ENCODE measurements at places on chromosomes 7 and 10.
A peak's percentile ranks its signal among the peaks of the same experiment; 100 is the strongest.

DNA sequence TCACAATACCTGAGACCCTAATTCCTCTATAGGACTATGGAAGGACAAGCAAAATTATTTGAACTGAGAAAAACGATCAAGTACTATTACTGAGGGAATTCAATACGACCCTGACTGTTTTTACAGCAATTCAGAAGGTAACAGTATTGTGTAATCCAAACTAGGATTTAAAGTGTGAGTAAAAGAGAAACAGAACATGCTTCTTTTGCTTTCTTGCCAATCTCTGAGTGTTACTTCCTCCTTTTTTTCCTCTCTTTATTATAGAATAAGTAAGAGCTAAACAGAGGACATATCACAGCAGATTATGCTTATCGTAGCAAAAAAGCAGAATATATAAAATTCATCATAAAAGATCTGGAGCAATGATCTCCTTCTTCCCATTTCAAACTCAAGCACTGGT, 292.1 kb downstream of the THSD7A start:
- DNase-seq, result no peak

DNA sequence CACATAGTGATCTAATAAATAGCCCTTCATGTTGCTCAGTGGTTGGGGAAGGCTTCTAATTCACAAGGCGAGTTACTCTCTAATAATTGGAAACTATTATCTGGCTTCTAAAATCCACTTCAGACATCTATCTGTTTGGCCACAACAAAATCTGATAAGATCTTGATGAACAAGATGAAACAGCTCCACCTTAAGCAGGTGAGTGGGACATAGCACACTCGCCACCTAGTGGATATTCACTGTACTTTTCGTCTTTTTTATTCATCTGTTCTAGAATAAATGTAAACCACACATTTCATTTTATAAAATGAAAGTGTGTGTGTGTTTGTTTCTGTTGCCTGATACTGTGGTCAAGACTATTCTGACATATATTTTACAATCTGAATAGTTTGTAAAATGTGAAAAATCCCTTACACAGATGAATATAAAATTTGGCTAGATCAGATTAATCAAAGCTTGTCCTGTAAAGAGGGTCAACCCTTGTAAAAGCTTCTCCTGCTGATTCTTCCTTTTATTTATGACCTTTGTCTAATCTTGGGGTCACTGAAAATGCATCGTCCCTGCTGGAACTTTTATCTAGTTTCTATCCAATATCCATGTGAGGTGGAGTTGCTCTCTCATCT, 26.5 kb upstream of the CNTNAP2 start:
- no peak for DNase-seq

DNA sequence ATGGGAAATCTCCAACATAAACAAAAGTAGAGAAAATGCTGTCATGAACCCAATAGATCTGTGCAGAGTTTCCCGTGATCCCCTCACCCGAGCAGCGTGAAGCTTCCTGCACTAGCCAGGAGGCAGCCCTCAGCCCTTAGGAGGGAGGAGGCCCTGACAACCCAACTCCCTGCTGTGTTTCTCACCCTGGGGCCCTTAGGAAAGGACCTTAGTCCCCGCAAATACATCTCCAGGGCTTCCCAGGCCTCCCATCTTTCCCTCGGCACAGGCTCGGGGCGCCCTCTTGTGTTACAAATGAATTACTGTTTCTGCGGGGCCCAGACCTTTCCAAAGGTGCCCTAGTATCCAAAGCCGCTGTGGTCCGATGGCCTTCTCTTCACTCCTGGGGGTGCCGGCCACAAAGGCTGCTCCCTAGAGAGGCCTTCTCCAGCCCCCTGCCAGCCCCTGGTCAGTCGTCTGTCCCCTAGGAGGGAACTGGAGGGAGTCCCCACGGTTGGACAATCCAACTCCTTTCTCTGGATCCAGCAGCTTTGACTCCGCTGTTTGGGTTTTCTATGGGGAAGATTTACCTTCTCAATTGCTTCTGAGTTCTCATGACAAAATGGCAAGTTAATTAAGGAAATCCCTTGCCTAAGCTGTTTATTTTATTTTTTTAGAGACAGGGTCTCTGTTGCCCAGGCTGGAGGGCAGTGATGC, 49.9 kb upstream of the SH2B2 start:
- DNase-seq, result peak; percentile 18

DNA sequence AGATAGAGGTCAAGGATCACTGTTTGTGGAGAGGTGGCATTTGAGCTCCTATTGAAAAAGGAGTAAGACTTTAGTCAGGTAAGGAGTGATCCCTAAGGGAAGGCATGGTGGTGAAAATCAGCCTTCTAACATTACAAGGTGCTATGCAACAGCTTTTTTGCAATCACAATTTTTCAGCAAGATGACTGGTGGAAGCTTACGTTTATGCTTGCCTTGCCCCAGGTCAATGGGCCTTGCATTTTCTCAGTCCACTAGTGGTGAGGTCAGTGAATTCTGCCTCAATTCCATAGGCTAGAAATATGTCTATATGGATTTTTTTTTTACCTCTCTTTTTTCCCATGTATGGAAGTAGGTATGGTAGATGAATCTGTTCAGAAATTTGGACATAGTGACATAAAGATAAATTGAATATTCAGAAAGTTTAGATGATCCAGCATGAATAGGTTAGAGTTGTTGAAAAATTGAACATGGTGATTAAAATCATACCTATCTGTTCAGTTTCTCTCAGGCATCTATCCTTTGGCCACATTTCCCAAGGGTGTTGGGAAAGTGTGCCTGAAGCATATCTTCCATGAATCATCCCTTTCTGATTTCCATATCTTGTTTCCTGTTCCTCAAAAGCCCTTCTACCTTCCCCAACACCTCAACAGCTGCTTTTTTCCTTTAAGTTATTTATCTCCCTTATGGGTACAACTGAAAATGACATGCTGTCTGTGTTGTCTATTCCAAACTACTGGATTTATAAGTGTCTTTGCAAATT, 71.9 kb upstream of the PTPRZ1 start:
- no peak for DNase-seq

DNA sequence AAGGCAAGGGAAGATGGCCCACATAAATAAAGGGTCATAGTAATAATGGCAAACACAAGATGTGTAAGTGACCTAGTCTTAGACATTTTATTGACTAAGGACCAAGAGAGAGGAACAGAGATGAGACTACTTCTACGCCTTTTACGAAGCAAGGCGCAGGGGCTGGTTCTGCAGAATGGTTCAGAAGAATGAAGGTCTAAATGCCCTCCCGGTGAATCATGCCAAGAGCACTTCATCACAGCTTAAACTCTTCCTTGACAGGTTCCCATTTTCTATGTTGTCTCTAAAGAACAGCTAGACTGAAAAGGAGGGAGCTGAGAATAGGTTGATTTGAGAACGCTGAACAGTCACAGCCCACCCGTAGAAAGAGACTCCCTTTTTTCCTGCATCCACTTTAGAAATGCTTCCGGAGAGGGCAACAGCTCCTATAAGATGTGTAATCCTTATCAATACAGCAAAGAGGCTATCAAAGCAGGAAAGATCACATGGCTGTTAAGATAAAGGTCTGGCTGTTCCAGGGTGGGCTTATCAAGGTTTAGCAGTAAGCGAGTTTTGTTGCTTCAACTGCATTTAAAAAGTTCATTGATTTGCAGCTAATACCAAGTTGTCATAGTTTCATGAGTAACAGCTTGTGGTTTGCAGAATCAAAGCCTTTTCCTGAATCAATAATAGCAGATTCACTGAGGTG, 93.4 kb upstream of the AUTS2 start:
- DNase-seq, result no peak

GRCh38 chr7:131602994-131603372, 46.6 kb upstream of the PODXL start:
- no peak for DNase-seq

DNA sequence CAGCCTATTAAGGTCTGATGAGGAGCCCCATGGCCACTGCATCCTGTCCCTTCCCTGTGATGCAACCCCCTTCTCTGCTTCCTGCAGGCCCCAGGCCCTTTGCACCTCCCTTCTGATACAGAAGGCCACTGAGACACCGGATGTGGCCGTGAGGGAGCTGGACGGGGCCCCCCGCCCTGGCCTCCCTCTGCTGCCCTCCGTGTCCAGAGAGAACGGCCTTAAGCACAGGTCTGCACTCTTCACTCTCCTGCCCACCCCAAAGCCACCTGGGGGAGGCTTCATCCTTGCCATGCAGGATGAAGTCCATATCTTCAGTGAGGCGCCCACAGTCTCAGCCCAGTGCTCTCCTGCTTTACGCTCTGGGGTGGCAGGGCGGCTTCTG, 86.9 kb upstream of the GNA12 start:
- DNase-seq, result no peak

All from activated CD4-positive, alpha-beta T cell treated with anti-CD3 and anti-CD28 coated beads, Interleukin-2, amount 50 U/mL, for 4 hours (primary cell).